ENCODE measurements at places on chromosomes 7 and 10.

DNA sequence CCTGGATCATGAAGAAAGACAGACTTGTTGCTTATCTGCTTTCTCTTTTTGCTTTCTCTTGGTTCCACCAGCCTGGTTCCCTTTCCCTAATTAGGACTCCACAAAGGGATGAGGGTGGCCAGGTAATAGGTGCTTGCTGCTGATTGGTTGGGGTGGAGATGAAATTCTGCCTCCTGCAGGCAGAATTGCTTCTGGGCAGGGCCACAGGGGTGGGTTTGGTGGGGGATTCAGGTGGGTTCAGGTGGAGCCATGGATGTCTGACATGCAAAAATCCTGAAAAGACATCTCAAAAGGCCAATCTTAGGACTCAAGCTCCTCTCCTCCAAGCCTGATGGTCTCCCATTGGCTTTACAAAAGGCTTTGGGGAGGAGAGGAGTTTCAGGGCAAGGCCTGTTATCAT is 25.4 kb upstream of the ACHE start:
- no peak for DNase-seq

GRCh38 chr7:55794527-55794926 is 68.0 kb downstream of the SEPTIN14 start:
- no peak for DNase-seq

- no peak for DNase-seq
Observed at GRCh38 chr7:74371381-74372341, 82.0 kb upstream of the GTF2IRD1 start.

- no peak for DNase-seq
Observed at GRCh38 chr7:131231381-131232220, 96.1 kb upstream of the MKLN1 start.

GRCh38 chr7:120852700-120853099 is 5.2 kb downstream of the TSPAN12 start:
- DNase-seq, result no peak

- no peak for DNase-seq
Observed at GRCh38 chr10:129965959-129966358, 1.9 kb upstream of the EBF3 start.

GRCh38 chr7:158270856-158271413 is 316.7 kb downstream of the PTPRN2 start:
- DNase-seq, result no peak

- no peak for DNase-seq
Observed at GRCh38 chr10:101824736-101825135, 6.5 kb upstream of the OGA start.

GRCh38 chr7:73895626-73896025 is 34.7 kb downstream of the TMEM270 start:
- no peak for DNase-seq

- no peak for DNase-seq
Observed at GRCh38 chr10:6148908-6149307, 53.8 kb upstream of the PFKFB3 start.

GRCh38 chr10:1294748-1295147 is 238.6 kb downstream of the WDR37 start:
- no peak for DNase-seq

- DNase-seq, result no peak
Observed at GRCh38 chr10:14736043-14736442, 38.7 kb downstream of the FAM107B start.

GRCh38 chr10:72092987-72093386 is 4.6 kb upstream of the SPOCK2 start:
- DNase-seq, result no peak

DNA sequence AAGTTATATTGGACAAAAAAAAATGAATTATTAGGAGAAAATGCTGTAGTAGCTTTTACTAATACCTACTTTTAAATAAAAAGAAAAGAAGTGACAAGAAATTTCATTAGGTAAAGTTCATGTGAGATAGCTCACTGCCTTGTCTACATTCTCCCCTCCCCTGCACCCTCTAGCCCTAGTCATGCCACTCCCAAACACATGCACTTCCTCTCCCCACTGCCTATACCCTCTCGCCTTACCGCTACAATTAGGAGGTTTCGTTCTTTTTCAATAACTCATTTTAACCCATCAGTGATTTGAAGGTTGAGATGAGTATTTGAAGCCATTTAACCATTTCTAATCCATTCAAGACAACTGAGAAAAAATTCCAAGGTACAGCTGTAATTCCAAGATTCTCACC is 75.3 kb downstream of the HIBADH start:
- DNase-seq, result no peak

- DNase-seq, result no peak
Observed at GRCh38 chr10:90313576-90314325, 544.1 kb downstream of the HTR7 start.

DNA sequence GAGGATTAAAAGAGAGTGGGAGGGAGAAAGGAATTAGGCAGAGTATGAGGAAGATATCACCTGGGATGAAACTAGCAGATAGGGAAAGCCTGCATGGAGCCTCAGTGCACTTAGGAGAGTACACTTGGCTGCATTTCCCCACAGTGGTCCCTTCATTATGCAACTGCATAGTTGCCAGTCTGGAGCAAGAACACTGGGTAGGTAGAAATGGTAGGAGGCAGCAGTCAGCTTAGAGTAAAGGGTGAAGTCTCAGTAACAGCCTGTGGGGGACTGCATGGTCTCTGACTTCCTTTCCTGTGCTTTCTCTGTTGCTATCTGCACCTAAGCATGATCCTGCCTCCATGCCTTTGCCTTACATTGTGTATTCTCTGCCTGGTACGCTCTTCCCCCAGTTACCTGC is 14.0 kb upstream of the PCGF5 start:
- no peak for DNase-seq

DNA sequence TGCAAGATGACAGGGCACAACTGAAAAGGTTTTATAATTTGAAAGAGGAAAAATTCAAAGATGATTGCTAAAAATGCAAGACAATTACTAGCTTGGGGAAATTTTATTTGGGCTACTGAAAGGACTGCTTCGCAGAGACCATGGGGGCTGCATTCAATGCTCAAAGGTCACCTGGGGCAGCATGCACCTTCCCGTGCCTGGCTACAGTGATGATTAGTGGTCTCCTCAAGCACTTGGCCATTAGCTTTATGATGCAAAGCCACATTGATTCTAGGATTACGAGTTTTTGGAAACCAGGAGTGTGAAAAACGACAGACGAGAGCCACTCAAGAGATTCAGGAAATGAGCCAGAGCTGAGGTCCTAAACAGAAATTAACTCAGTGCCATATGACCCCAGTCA is 764.6 kb downstream of the PHTF2 start:
- DNase-seq, result no peak

DNA sequence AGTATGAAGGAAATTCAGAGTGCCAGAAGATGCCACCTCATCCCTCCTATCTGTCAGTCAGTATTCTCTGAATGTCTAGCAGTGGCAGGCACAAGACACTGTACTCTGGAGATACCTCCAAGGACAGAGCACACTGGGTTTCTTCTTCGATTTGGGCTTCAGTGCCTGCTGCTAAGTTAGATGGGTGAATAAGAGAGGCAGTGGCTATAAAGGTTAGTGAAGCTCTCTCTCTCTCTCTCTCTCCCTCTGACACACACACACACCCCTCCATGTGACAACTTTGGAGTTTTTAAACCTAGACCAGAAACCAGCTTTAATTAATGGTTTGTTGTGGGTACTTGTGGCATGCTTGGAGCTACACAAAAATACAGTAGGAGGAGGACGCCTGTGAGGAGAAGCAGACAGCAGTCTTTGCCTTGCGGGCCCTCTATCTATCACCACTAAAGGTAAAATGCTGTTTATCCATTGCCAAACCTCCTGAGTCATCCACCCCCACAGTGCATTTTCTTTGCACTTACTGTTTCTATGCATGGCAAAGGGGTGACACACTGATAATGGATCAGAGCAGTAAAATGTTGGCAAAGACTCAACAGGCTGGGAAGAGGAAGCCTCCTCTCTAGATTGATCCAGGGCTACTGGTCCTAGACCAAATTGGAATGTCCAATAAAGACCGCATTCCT is 102.5 kb downstream of the TRIL start:
- DNase-seq, result no peak

DNA sequence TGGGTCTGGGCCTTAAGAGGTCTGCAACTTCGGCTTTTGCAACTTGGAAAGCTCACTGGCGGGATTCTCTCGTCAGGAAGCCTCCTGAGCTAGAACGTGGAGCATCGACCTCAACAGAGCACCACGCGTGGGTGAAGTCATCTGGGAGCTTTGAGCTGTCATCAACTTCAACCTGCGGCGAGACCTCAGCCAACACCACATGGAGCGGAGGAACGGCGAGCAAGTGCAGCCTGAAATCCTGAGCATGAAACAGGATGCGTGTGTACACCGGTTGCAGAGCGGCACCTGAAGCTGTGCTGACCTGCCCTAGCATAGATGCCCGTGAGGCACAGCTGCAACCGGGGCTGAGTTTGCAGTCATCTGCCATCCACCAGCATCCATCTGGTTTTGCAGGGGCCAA is 295.7 kb upstream of the SHH start:
- DNase-seq, result no peak

DNA sequence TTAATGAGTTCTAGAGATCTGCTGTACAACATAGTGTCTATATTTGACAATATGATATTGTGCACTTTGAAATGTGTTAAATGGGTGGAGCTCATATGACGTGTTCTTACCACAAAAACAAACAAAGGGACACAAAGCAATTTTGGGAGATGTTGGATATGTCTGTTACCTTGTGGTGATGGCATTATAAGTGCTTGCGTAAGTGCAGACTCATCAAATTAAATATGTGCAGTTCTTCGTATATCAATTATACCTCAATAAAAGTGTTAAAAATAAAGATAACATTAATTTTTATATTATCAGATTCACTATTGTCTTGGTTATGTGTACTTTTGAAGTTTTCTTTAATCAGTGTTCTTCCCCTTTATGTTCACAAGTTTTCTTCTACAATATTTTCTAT is 372.9 kb upstream of the COBL start:
- DNase-seq, result no peak

DNA sequence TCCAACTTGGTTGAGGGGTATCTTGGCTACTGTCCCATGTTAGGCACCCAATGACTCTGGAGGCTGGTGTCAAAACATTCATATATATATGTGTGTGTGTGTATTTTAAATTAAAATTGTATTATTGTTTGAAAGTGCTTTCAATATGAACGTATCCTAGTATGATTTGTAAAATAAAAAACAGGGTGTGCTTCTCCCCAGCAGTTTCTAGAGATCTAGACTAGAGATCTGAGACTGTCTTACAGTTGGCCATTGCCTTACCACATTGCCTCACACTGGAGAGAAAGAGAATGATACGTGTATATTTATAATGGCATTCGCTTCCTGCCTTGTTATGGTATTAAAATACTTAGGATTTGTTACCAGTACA is 1.2 kb downstream of the BAG3 start:
- no peak for DNase-seq

DNA sequence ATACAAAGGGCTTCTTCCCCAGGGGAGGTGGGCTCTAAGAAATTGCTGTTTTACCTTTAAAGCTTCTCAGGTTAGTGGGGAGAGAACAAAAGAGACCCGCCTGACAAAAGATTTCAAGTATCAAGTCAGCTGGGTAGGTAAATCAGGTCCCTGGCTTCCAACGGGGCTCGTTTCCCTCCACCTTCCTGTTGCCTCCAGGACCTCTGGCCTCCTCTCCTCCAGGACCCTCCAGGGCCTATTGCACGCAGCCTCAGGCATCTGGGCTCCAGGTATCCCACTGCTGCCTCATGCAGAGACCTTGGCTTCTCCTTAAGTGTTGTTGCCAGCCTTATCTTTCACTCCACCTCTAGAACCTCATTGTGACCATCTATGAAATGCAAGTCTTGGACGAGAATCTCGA is 2.9 kb downstream of the BNIP3 start:
- DNase-seq, result no peak

DNA sequence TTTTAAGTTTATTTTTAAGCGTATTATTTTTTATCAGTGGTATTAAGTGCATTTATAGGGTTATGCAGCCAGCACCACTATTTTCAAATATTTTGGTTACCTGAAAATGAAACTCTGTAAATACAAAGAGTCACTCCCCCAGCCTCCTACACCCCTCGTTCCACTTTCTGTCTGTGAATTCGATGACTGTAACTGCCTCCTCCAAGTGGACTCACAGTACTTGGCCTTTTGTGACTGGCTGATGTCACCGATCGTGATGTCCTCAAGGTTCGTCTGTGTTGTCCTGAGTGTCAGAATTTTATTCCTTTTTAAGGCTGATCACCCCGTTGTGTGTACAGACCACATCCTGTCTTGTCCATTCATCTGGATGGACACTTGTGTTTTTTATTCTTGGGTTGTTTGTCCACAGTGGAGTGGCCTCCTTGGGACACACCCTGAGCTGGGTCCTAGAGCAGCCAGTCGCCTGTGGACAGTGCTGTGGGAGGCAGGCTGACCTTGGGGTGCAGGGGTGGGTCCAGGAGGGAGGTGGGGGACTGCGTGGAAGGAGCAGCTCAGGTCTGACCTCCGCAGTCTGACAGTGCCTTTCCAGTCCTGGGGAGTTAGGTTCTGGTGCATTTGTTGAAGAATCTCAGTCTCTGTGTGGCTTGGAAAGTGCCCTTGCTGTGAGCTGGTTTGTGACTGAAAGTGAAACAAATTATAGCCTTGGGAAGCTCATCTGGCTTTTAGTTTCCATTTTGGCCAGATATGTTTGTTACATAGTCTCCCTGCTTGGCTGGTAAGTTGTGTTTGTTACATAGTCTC is 6.9 kb downstream of the MTG1 start:
- DNase-seq, result no peak

GRCh38 chr10:132677096-132677472 is 108.9 kb downstream of the NKX6-2 start:
- no peak for DNase-seq

- no peak for DNase-seq
Observed at GRCh38 chr10:119149729-119150128, 15.8 kb downstream of the SFXN4 start.

DNA sequence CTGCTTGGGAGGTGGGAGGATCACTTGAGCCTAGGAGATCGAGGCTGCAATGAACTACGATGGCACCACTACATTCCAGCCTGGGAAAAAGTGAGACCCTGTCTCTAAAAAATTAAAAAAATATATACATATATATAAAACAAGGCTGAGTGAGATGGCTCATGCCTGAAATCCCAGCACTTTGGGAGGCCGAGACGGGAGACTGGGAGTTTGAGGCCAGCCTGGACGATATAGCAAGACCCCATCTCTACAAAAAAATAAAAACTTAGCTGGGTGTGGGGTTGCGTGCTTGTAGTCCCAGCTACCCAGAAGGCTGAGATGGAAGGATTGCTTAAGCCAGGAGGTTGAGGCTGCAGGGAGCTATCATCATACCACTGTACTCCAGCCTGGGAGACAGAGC is 87.6 kb downstream of the CARD11 start:
- no peak for DNase-seq

GRCh38 chr7:148927123-148928045 is 43.3 kb upstream of the EZH2 start:
- DNase-seq, result no peak

GRCh38 chr7:68866200-68866570 is 732.1 kb upstream of the AUTS2 start:
- no peak for DNase-seq

GRCh38 chr10:93462881-93463280 is 19.3 kb downstream of the MYOF start:
- no peak for DNase-seq

DNA sequence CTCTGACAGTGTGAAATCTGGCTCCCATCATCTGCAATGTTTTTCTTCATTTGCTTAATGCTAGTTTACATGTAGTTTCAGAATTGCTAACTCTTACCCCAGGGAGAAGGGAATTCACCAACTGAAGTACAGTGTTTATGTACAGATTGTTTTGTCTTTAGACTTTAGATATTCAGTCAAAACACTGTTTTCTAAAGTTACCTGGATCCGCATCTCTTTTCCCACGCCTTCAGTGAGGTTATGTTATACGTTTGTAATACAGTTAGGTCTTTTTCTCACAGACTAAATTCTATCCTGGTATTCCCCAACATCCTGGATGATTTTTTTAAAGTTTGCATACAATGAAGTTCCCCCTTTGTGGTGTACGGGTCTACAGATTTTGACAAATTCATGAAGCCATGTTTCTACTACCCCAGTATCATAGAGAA is 3.2 kb upstream of the LYZL1 start:
- no peak for DNase-seq
